Stimulated activated CD4-positive, alpha-beta T cell treated with anti-CD3 and anti-CD28 coated beads, TNF-alpha, amount 100 ng/mL, for 4 hours (primary cell): ENCODE measurements at places on chromosomes 5 and 9.

DNA sequence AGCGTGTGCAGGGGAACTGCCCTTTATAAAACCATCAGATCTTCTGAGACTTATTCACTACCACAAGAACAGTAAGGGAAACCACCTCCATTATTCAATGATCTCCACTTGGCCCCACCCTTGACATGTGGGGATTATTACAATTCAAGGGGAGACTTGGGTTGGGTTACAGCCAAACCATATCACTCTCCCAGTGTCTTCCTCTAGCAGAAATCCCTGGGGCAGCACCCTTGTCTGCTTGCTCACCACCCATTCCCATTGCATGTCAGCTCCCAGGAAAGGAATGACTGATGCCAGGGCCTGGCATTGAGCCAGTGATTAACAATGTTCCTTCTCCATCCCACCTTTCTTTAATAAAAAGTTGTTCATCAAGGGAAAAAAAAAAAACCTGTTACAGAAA, 199.0 kb downstream of the IRX1 start:
- no peak for DNase-seq

DNA sequence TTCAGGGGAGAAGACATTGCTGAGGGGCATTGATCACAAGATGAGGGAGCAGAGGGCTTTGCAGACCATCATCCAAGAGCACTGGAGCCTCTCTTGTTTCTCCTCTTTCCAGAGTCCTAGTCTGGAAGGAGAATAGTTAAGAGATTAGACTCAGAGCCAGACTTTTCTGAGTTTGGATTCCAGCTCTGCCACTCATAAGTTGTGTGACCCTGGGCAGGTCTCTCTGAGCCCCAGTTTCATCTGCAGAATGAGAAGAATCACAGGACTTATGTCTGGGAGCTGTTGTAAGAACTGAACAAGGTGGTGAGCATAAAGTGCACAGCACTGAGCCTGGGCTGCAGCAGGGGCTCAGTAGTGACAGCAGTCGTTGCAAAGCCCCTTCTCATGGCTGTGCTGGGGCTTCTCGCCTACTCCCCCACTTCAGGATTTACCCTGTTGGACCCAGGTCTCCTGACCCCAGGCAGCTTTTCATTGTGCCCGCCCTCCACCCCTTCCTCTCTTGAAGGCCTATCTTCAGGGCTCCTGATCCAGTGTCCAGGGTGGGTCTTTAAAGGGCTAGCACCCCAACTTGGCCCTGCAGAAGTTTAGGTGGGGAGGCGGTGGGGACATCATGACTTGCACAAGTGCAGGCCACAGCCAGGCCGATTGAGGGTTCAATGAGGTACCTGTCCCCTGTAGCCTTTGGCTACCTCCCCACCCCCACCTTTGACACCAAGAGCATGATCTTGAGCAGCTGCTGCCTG, 1.5 kb downstream of the SYNPO start:
- no peak for DNase-seq

DNA sequence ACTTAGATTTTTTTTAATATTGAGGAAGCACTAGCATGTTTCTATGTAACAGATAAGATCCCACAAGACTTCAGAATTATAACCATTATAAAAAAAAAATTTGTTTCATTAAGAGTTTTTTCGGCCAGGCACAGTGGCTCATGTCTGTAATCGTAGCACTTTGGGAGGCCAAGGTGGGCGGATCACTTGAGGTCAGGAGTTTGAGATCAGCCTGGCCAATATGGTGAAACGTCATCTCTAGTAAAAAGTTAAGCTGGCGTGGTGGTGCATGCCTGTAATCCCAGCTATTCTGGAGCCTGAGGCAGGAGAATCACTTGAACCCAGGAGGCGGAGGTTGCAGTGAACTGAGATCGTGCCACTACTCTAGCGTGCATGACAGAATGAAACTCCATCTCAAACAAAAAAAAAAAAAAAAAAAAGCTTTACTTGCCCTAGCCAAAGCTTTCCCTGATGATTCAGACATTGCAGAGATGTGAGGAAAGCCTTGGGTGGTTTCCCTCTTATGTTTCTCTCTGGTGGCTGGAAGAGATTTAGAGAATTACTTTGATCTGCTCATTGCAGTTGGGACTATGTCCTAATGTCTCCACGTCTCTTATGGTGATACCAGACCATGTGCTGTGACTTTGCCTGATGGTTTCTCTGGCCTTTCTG, 65.4 kb downstream of the EGFLAM start:
- no peak for DNase-seq

DNA sequence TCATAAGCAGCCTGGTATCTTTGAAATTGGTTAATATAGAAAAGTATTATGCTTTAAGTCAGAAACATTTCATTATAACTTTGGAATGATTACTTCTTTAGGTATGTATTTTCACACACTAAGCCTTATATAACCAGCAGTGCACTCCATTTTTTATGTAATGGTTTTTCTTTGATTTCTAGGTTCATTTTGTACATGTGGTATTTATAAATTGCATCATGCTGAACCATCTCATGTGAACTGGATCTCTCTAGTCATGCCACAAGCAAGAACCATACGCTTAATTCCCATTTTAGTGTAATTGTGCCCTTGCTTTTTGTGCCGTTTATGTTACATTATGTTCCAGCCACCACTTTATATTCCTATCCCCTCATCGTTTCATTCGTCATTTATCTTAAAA, 38.6 kb upstream of the SRP19 start:
- DNase-seq, result no peak

GRCh38 chr5:1383886-1384401, 39.0 kb upstream of the CLPTM1L start:
- DNase-seq, result no peak

- no peak for DNase-seq
Measured at GRCh38 chr9:137486141-137486490, 27.0 kb upstream of the NSMF start.

- DNase-seq, result peak; percentile 76
Measured at GRCh38 chr9:127611899-127612790, at the start of gene STXBP1. Gene STXBP1 (plus strand): TSS chr9:127612277. CDS start chr9:127612404, 127 bp downstream.

- no peak for DNase-seq
Measured at GRCh38 chr9:3137347-3137695, 293.4 kb upstream of the PUM3 start.
